ENCODE measurements at places on chromosomes 13 and 19.

- DNase-seq = no peak
- H3K36me3 ChIP-seq = peaks cover 26% of the 10 kb centered on the region
- peaks cover 38% of the 10 kb centered on the region for H3K4me1 ChIP-seq
- peak within 1 kb of the TSS; percentile 89 for H3K27ac ChIP-seq
Measured at GRCh38 chr19:35756377-35757230, at the start of gene HSPB6. TSS of gene HSPB6 (minus strand) at chr19:35757029. CDS start at chr19:35757008, 21 bp downstream.

GRCh38 chr13:93769101-93769500 is 542.5 kb downstream of the GPC6 start:
- DNase-seq = no peak
- H3K27ac ChIP-seq = no peak overlapping the region
- peaks cover 2% of the 10 kb centered on the region for H3K27me3 ChIP-seq
- H3K4me3 ChIP-seq = no peak overlapping the region

GRCh38 chr13:34733721-34734120 is 208.3 kb upstream of the NBEA start:
- no peaks in the 10 kb centered on the region for H3K4me1 ChIP-seq
- no peak for DNase-seq
- no peaks in the 10 kb centered on the region for H3K27me3 ChIP-seq
- H3K27ac ChIP-seq = no peak overlapping the region

DNA sequence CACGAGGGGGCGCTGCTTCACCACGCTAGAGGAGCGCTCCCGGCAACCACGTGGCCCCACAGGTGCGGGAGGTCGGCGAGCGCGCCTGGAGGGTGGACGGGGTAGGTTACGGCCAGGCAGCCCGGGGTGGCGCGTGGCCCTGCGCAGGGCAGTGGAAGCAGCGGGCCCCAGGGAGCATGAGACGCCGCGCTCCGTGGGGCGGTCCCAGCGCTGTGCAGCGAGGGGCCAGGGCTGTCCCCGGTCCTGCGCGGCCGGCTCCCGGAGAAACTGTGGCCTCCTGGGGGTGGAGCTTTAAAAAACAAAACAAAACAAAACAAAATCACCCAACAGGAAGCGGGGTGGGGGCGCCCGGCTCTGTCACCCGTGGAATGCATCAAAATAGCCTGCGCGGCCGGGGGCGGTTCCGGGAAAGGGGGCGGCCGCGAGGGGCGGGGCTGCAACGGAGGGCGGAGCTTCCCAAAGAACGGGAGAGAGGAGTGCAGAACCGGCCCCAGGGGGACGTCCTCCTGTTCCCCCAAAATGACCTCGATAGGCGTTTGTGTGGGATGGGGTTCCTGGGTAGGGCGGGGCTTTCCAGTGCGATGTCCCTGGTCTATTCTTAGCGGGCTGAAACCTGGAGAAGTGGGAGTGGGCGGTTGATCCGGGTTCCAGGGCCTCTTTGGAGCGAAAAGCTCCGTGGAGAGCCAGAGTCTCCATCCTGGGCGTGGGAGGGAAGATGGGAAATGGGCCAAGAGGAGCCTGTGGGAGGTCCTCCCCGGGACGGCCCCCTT is 27.3 kb downstream of the NUMBL start:
- H3K4me3 ChIP-seq = peak overlapping the region; percentile 77
- H3K27me3 ChIP-seq = peaks cover 5% of the 10 kb centered on the region
- peak overlapping the region; percentile 66 for H3K27ac ChIP-seq
- H3K4me1 ChIP-seq = peaks cover 31% of the 10 kb centered on the region
- peaks cover 6% of the 10 kb centered on the region for H3K36me3 ChIP-seq

- H3K4me3 ChIP-seq = no peak overlapping the region
- H3K4me1 ChIP-seq = peaks cover 2% of the 10 kb centered on the region
- no peak for DNase-seq
Measured at GRCh38 chr13:22018076-22018835, 347.4 kb downstream of the FGF9 start.

GRCh38 chr19:19418555-19419260 is 13.2 kb downstream of the GATAD2A start:
- peak overlapping the region; percentile 58 for H3K27ac ChIP-seq
- peaks cover 45% of the 10 kb centered on the region for H3K4me1 ChIP-seq
- H3K4me3 ChIP-seq = no peak overlapping the region
- H3K36me3 ChIP-seq = peaks cover 21% of the 10 kb centered on the region
- DNase-seq = no peak

DNA sequence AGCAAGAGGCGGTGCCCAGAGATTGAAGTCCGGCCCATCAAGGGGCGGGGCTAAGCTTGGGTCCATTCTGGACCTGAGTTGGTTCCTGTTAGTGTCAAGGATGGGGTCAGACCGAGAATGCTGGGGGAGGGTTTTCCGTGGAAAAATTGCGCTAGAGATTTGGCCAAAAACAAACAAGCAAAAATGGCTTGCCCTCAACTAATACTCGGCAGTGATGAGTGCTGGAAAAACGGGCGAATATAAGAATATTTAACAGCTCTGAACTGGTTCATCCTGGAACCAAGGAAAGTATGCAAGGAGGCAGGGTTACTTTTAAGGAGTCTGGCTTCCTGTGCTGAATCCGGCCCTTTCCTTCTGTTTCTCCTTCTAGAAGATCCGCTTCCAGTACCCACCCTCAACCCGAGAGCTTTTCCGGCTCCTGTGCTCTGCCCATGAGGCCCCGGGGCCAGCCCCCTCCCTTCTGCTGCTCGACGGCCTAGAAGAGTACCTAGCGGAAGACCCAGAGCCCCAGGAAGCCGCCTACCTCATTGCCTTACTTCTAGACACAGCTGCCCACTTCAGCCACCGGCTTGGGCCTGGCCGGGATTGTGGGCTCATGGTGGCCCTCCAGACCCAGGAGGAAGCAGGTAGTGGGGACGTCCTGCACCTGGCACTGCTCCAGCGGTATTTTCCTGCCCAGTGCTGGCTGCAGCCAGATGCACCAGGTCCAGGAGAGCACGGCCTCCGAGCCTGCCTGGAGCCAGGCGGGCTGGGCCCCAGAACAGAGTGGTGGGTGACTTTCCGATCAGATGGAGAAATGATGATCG is 880 bp downstream of the SWSAP1 start:
- H3K36me3 ChIP-seq = peaks cover 31% of the 10 kb centered on the region
- DNase-seq = peak; percentile 87
- H3K4me3 ChIP-seq = no peak overlapping the region
- no peaks in the 10 kb centered on the region for H3K27me3 ChIP-seq
- H3K4me1 ChIP-seq = peaks cover 36% of the 10 kb centered on the region

- H3K27me3 ChIP-seq = peaks cover 9% of the 10 kb centered on the region
- no peak for DNase-seq
- H3K27ac ChIP-seq = no peak overlapping the region
- H3K4me1 ChIP-seq = peaks cover 2% of the 10 kb centered on the region
Measured at GRCh38 chr13:75418997-75419396, 63.0 kb downstream of the TBC1D4 start.

- peak; percentile 70 for DNase-seq
- H3K27ac ChIP-seq = no peak overlapping the region
- peaks cover 11% of the 10 kb centered on the region for H3K36me3 ChIP-seq
- no peak overlapping the region for H3K4me3 ChIP-seq
Measured at GRCh38 chr13:113951246-113951999, 22.5 kb downstream of the C13orf46 start.

DNA sequence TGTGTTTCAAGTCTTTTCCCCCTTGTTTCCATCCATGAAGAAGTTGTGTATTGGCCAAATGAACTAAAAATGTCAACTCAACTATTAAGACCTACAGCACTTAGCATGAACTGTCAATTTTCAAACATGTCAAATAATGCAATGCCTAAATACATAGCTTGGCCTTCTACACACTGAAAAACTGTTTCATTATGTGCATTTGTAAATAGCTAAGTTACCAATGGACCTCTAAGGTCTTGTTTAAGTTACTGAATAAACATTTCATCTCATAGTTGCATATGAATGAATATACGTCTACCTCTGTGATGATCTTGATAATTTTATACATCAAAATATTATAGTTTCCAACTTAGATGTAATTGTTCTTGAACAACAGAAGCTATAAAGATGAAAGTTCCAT is 744.5 kb downstream of the EFNB2 start:
- DNase-seq = no peak
- no peaks in the 10 kb centered on the region for H3K27me3 ChIP-seq
- H3K4me3 ChIP-seq = no peak overlapping the region
- no peaks in the 10 kb centered on the region for H3K4me1 ChIP-seq
- H3K27ac ChIP-seq = no peak overlapping the region

- no peak for DNase-seq
- no peak overlapping the region for H3K4me3 ChIP-seq
- peaks cover 14% of the 10 kb centered on the region for H3K4me1 ChIP-seq
Measured at GRCh38 chr13:112972258-112972657, 3.2 kb downstream of the MCF2L start.

DNA sequence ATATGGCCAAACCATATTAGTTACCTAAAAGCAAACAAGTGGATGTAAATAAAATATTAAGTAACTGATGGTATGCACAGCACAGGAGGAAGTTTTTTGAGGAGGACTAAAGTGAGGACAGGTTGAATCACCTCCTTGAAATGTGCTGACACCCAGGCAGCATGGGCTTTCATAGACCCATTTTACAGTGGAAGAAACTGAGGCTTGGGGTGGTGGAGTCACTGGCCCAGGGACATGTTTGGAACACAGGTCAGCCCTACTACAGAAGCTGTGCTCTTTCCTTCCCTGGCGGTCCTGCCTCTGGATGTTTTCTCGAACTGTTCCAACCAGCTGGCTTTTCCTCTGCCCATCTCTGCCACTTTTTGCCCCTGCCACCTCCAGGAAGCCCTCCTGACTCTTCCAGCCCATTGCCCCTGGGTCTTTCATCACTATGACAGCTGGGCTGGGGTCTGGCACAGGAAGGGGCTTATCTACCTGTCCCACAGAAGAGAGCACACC is 11.2 kb upstream of the PTPRS start:
- H3K36me3 ChIP-seq = no peaks in the 10 kb centered on the region
- H3K27me3 ChIP-seq = peaks cover 1% of the 10 kb centered on the region
- DNase-seq = no peak
- no peak overlapping the region for H3K4me3 ChIP-seq
- H3K27ac ChIP-seq = no peak overlapping the region

- H3K4me1 ChIP-seq = peaks cover 3% of the 10 kb centered on the region
- H3K27me3 ChIP-seq = no peaks in the 10 kb centered on the region
- DNase-seq = no peak
Measured at GRCh38 chr19:7478173-7478842, 10.5 kb downstream of the PEX11G start.

GRCh38 chr13:104737713-104738112 is 1671.5 kb upstream of the SLC10A2 start:
- no peaks in the 10 kb centered on the region for H3K27me3 ChIP-seq
- DNase-seq = no peak
- H3K4me3 ChIP-seq = no peak overlapping the region
- no peaks in the 10 kb centered on the region for H3K4me1 ChIP-seq

GRCh38 chr13:45732916-45733315 is 30.8 kb downstream of the CBY2 start:
- H3K36me3 ChIP-seq = no peaks in the 10 kb centered on the region
- H3K4me3 ChIP-seq = no peak overlapping the region
- no peak for DNase-seq
- peaks cover 8% of the 10 kb centered on the region for H3K27me3 ChIP-seq
- no peak overlapping the region for H3K27ac ChIP-seq
- H3K4me1 ChIP-seq = no peaks in the 10 kb centered on the region

- no peak overlapping the region for H3K4me3 ChIP-seq
- DNase-seq = no peak
- H3K36me3 ChIP-seq = peaks cover 31% of the 10 kb centered on the region
- H3K27ac ChIP-seq = no peak overlapping the region
- H3K27me3 ChIP-seq = no peaks in the 10 kb centered on the region
Measured at GRCh38 chr19:12597594-12597993, 13.0 kb downstream of the ZNF490 start.

DNA sequence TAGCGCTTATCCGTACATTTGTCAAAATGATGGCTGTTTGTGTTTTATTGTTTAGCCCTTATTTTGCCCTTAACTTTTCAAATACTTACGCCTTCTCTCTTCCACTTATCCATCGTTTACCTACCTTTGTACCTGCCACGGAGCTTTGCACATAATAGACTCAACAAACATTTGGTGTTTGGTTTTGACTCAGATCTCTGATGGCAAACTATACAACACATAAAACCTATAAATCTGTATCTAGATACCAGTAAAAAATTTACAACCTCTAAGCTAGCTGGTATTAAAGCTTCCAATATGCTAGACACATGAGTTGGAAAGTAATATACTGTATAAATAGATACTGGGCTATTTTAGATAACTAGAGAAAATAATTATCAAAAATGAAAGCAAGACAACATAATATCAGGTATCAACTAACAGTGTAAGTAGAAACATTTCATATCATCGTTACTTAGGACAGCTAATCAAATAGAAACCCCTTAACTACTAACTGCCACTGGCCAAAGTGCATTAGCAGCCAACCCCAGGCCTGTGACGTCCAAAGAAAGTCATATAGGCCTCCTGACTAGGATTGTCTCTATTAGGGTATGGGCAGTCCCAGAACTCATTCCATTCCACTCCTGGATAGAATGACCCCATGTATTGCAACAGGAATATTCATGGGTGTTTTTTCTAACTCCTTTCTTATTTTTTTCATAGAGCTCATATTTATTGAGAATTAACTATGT is 53.8 kb downstream of the KCTD12 start:
- peaks cover 2% of the 10 kb centered on the region for H3K27me3 ChIP-seq
- no peak overlapping the region for H3K27ac ChIP-seq
- peaks cover 4% of the 10 kb centered on the region for H3K4me1 ChIP-seq
- no peak overlapping the region for H3K4me3 ChIP-seq

- no peak for DNase-seq
- no peak overlapping the region for H3K27ac ChIP-seq
- no peak overlapping the region for H3K4me3 ChIP-seq
- no peaks in the 10 kb centered on the region for H3K27me3 ChIP-seq
- no peaks in the 10 kb centered on the region for H3K36me3 ChIP-seq
- H3K4me1 ChIP-seq = no peaks in the 10 kb centered on the region
Measured at GRCh38 chr19:17481986-17482385, 11.7 kb downstream of the SLC27A1 start.

- DNase-seq = no peak
- H3K27ac ChIP-seq = no peak overlapping the region
- no peaks in the 10 kb centered on the region for H3K27me3 ChIP-seq
- H3K4me1 ChIP-seq = no peaks in the 10 kb centered on the region
- peaks cover 36% of the 10 kb centered on the region for H3K36me3 ChIP-seq
Measured at GRCh38 chr19:5932146-5932545, 18.1 kb downstream of the CAPS start.

DNA sequence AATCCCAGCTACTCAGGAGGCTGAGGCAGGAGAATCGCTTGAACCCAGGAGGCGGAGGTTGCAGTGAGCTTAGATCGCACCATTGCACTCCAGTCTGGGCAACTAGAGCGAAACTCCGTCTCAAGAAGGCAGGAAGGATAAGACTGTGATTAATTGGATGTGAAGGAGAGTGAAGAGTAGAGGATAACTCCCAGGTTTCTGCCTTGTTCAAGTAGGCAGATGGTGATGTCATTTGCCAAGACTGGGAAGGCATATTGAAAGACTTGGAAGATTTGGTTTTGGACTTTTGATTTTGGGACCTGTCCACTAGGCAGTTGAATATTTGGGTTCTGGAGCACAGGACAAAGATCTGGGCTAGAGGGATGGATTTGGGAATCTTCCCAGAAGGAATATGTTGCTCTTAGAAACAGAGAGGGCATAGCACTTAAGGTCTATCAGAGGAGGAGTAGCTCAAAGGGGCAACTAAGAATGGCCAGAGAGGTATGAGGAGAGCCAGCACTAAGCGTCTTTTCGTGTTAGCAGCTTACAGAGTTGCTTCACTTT is 20.0 kb downstream of the GARRE1 start:
- DNase-seq = no peak
- H3K27ac ChIP-seq = no peak overlapping the region
- H3K27me3 ChIP-seq = no peaks in the 10 kb centered on the region
- no peak overlapping the region for H3K4me3 ChIP-seq
- peaks cover 5% of the 10 kb centered on the region for H3K36me3 ChIP-seq
- H3K4me1 ChIP-seq = peaks cover 27% of the 10 kb centered on the region

GRCh38 chr19:8569066-8569771 is 8.0 kb downstream of the MYO1F start:
- no peaks in the 10 kb centered on the region for H3K27me3 ChIP-seq
- H3K27ac ChIP-seq = peak overlapping the region; percentile 96
- H3K4me1 ChIP-seq = peaks cover 85% of the 10 kb centered on the region
- H3K36me3 ChIP-seq = peaks cover 81% of the 10 kb centered on the region
- peak; percentile 88 for DNase-seq
- peak overlapping the region; percentile 69 for H3K4me3 ChIP-seq
